Left renal cortex interstitium (tissue), 4 donors: ENCODE measurements at places on chromosomes 11 and 22. TPM values are rescaled to one million over a fixed set of nuclear protein-coding genes. Genes with fewer than 3 reads are reported as not detected.

DNA sequence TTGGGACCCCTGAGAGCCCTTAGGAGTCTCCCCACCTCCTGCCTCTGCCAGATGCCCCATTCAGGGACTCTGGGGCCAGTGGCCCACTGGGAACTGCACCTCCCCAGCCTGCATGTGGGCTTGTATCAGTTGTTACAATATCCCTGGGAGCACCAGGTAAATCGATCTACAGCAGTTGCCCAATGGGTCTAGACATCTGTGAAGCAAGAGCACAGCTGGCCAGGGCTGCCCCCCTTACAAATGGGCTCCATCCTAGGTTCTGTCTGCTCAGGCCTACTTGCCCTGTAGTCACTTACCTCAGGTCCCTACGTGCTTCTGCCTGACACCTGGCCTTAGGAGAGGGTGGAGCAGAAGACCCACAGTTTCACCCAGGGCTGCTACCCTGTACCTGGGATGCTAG is 62.7 kb downstream of the HIRA start:
- DNase-seq, result no peak

DNA sequence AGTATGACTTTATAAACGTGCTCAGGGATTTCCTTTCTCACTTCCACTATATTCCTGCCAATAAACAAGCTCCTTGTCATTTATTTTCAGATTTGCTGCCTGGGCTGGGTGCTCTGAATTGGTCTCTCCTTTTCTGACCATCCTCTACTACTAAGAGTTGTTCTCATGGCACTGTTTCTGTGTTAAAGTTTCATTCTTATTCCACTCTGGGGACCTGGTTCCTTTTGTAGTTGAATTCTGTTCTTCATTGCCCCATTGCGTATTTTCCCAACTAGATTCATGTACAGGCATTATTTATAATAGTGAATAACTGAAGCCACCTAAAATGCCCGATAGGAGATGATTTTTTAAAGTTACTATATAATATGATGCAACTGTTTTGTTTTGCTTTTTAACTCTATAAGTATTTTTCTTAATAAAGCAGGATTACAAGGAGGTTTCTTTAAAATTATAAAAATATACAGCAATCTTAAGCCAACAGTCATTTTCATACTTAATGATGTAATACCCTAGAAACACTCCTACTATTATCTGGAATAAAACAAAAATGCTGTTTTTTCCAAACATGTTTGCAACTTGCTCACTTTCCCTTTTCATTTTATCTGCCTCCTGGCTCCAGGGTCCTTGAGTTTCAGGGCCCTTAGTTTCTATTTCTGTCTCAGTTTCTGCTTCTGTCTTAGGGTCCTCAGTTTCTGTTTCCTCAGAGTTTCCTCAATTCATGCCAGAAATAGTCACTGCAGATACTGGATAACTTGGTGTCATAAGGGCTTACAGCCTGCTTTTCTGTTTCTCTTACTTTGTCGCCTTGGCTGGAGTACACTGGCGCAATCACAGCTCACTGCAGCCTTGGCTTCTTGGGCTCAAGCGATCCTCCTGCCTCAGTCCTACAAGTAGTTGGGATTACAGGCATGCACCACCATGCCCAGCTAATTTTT is 9.8 kb upstream of the FUT4 start:
- DNase-seq, result no peak

DNA sequence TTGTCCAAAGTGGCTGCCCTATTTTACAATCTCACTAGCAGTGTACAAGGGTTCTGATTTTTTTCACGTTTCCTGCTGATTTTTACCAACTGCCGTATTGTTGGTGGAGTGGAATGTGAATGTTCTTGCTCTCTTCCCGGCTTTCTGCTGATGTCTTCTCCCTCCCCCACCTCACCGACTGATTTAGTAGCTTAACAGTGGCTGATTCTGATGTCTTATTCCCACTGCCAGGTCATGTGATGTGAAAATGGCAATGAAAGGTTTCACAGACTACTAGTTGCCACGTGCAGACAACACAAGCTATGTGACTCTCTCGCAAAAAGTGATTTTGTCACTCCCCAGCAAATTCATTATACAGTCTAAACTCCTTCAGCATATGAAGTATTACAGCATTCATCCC is 17.3 kb upstream of the NEU3 start:
- DNase-seq, result no peak

GRCh38 chr11:35458846-35459245 is 39.5 kb upstream of the SLC1A2 start:
- no peak for DNase-seq

- DNase-seq, result no peak
These were observed 298.8 kb downstream of the TBC1D22A start for GRCh38 chr22:47061226-47061625.

- no peak for DNase-seq
These were observed 47.5 kb upstream of the TTLL12 start for GRCh38 chr22:43234264-43234988.

DNA sequence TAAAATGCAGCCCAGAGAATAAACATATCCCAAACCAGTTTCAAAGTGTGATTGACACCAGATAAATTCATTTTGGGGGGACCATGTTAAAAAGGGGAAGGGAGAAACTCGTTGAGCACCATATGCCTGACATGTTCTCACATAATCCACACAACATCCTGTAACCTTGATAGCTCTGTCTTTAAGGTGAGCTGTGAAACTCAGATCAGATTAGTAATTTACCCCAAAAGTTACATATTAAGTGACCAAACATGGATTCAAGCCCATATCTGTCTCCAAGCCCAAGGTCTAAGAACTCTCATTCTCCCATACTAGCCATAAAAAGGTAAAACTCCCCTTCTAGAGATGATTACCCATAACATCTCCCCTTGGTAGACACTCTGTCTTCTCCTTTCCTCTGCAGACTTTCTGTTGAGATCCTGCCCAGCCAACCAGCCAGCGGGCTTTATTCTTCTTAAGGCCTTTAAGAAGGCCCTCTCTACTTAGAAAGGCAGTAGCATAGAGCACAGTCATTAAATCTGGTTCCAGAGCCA is 150.7 kb downstream of the CCDC34 start:
- no peak for DNase-seq

GRCh38 chr22:22520667-22521602 is 865 bp upstream of the ZNF280A start:
- no peak for DNase-seq

- no peak for DNase-seq
These were observed 74.8 kb downstream of the MICAL2 start for GRCh38 chr11:12185106-12185690.

The SCUBE2 gene
- polyA plus RNA-seq, result 4.5 TPM

The CCDC157 gene
- 7.1 TPM for polyA plus RNA-seq

The BAIAP2L2 gene
- 5.8 TPM for polyA plus RNA-seq
